ENCODE measurements at places on chromosomes 3 and 15. TPM values are rescaled to one million over a fixed set of nuclear protein-coding genes. Genes with fewer than 3 reads are reported as not detected.

HIGD2B gene
- not detected for total RNA-seq

CCR9 gene
- total RNA-seq = not detected

ZPLD1 gene
- total RNA-seq = 1.9 TPM

FYTTD1 gene
- total RNA-seq = 69.6 TPM

GTF2E1 gene
- 20.3 TPM for total RNA-seq

EPHB3 gene
- total RNA-seq = 32.2 TPM

UPK1B gene
- 10.1 TPM for total RNA-seq

ATP8B4 gene
- total RNA-seq = 9.3 TPM

EBLN2 gene
- 15.2 TPM for total RNA-seq

ACKR2 gene
- 1.1 TPM for total RNA-seq

RPP25 gene
- 4.2 TPM for total RNA-seq

MKRN2OS gene
- not detected for total RNA-seq

ZNF860 gene
- total RNA-seq = 4.7 TPM

LRRN1 gene
- 61.6 TPM for total RNA-seq
